ENCODE measurements at places on chromosomes 4 and X. TPM values are rescaled to one million over a fixed set of nuclear protein-coding genes. Genes with fewer than 3 reads are reported as not detected.
A peak's percentile ranks its signal among the peaks of the same experiment; 100 is the strongest.

DNA sequence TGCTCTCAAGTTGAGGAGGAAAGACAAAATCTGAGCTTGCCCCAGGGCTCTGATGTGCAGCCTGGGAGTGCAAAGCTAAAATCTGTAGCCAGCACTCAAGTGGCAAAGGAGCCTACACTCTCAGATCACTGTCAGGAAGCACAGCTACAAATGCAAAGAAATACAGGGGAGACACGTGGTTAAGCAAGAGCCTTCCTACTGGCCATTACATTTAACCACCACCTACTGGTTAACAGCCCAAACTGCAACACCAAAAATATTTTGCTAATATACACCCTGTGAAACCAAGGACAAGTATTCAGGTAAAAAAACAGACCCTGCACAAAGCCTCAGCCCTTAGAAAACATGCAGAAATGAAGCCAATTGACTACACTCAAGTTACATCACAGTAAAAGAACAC is 170.4 kb upstream of the FGF16 start:
- H3K27me3 ChIP-seq = no peaks in the 10 kb centered on the region
- H3K4me1 ChIP-seq = no peaks in the 10 kb centered on the region
- H3K27ac ChIP-seq = no peak overlapping the region
- no peak overlapping the region for H3K4me3 ChIP-seq
- H3K36me3 ChIP-seq = no peaks in the 10 kb centered on the region
- DNase-seq = no peak

DNA sequence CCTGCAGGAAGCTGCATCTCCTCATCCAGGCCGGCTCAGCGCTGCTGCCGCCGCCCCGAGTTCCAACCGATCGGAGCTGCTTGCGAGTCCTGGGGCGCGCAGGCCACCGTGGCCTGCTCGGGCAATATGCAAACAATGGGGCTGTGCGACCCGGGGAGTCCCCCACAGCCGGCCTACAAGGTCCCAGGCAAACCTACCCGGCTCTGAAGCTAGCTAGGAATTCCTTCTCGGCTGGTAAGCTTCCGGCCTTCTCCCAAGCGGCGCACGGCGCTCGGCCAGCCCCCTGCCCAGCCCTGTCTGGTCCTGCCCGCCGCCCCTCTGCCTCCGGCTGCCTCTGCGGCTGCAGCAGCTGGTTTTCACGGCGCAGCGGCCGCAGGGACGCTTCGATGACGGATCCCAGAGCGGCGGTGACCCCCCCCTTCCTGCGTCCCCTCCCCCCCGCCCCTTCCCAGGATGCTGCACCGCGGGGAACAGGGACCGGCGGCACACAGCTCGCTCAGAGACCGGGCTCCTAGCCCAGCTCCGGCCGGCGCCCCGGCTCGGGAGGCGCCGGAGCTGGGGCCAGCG is 59.4 kb downstream of the TSC22D3 start:
- peak overlapping the region; percentile 100 for H3K27ac ChIP-seq
- peak; percentile 57 for DNase-seq
- no peaks in the 10 kb centered on the region for H3K27me3 ChIP-seq
- no peaks in the 10 kb centered on the region for H3K36me3 ChIP-seq
- peaks cover 1% of the 10 kb centered on the region for H3K4me1 ChIP-seq
- H3K4me3 ChIP-seq = peak overlapping the region; percentile 50

DNA sequence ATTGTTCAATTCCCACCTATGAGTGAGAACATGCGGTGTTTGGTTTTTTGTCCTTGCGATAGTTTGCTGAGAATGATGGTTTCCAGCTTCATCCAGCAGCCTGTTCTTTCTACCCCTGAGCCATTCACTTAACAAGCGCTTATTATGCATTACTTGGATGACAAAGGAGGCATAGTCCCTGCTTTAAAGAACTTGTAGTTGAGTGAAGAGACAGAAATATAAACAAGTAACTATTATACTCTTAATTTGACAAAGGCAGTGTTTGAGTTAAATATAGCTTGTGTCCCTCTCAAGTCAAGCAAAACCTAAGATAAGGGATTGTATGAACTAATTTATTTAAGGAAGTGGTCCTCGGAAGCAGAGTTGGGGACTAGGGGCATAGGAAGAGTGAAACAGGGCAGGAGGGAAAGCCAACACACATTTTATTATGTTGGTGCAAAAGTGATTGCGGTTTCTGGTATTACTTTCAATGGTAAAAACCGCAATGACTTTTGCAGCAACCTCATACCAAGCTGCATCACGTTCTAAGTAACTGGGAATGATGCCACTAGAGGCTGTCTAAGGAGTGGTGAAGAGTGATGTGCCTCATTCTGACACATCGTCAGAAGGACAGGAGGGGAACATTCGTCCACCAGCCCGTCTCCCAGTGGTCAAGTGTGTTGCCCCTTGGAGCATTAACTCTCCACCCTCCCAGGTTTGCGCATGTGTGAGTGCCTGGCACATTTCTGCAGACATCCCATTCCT is 41.8 kb downstream of the QDPR start:
- H3K4me3 ChIP-seq = no peak overlapping the region
- no peak overlapping the region for H3K27ac ChIP-seq
- no peaks in the 10 kb centered on the region for H3K27me3 ChIP-seq
- DNase-seq = no peak
- H3K36me3 ChIP-seq = no peaks in the 10 kb centered on the region

DNA sequence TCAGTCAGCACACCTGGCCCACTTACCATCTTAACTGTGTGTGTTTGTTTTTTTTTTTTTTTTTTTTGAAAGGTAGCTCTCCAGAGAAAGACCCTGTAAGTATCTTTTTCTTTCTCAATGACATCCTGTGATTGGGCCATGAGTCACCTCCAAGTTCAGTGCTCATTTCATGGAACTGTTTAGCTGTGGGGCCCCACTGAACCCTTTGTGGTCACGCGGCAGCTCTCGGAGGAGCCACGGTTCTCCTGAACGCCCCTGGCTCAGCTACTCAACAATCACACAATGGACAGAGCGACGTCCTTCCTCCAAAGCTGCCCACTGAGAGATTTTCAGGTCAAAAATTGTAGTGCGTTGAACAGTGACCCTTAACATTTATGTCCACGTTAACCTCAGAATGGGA is 14.2 kb upstream of the IL3RA start:
- no peak overlapping the region for H3K4me3 ChIP-seq
- no peak overlapping the region for H3K27ac ChIP-seq
- DNase-seq = peak; percentile 7

- no peak overlapping the region for H3K27ac ChIP-seq
- H3K27me3 ChIP-seq = no peaks in the 10 kb centered on the region
- H3K4me1 ChIP-seq = peaks cover 4% of the 10 kb centered on the region
- H3K36me3 ChIP-seq = no peaks in the 10 kb centered on the region
- no peak overlapping the region for H3K4me3 ChIP-seq
- peak; percentile 79 for DNase-seq
Measured at GRCh38 chr4:112704991-112705845, 68.3 kb downstream of the LARP7 start.

DNA sequence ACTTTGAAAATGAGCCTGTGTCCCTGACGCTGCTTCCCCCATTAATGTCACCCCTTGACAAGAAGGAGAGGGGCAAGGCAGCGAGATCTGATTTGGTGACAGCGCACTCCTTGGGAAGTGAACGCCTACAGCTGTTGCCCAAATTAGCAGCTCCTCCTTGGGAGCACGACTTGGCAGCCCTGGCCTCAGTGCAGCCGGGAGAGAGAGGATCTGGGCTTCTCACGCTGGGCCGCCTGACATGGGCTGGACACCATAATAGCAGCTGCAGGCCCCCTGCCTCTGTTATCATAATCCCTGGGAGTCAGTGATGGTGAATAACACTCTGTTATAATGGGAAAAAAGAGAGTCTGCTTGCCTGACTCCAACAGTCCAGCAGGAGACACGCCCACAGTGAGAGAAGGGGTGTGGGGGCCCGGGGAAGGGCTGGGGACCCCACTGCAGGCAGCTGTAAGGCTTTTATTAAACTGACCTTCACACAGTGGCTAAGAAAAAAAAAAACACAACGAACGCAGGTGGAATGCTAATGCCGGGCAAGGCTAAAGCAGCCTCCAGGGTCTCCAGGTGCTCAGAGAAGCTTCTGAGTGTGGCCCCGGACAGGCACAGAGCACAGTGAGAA is 73.3 kb downstream of the PSAPL1 start:
- DNase-seq = peak; percentile 72
- H3K4me1 ChIP-seq = no peaks in the 10 kb centered on the region
- no peak overlapping the region for H3K27ac ChIP-seq
- no peaks in the 10 kb centered on the region for H3K27me3 ChIP-seq
- H3K4me3 ChIP-seq = no peak overlapping the region

GRCh38 chrX:103017542-103017941 is 46.4 kb downstream of the BEX1 start:
- no peaks in the 10 kb centered on the region for H3K4me1 ChIP-seq
- no peak for DNase-seq
- H3K4me3 ChIP-seq = no peak overlapping the region
- no peak overlapping the region for H3K27ac ChIP-seq
- H3K27me3 ChIP-seq = no peaks in the 10 kb centered on the region
- H3K36me3 ChIP-seq = no peaks in the 10 kb centered on the region

GRCh38 chr4:134546279-134546678 is 344.7 kb upstream of the PABPC4L start:
- no peaks in the 10 kb centered on the region for H3K27me3 ChIP-seq
- peak; percentile 61 for DNase-seq
- peaks cover 4% of the 10 kb centered on the region for H3K4me1 ChIP-seq
- no peak overlapping the region for H3K4me3 ChIP-seq
- no peak overlapping the region for H3K27ac ChIP-seq
- H3K36me3 ChIP-seq = no peaks in the 10 kb centered on the region

The FAM47A gene
- not detected for total RNA-seq

The HGFAC gene
- total RNA-seq = 0.49 TPM

The GABRG1 gene
- not detected for total RNA-seq

The FRMD7 gene
- 0.18 TPM for total RNA-seq

The YTHDC1 gene
- 103 TPM for total RNA-seq

The PDZD4 gene
- total RNA-seq = 11.9 TPM
